NCI-H510A treated with DMSO at 0.1 percent for 48 hours (cell line): ENCODE measurements at places on chromosomes 3 and 15.

DNA sequence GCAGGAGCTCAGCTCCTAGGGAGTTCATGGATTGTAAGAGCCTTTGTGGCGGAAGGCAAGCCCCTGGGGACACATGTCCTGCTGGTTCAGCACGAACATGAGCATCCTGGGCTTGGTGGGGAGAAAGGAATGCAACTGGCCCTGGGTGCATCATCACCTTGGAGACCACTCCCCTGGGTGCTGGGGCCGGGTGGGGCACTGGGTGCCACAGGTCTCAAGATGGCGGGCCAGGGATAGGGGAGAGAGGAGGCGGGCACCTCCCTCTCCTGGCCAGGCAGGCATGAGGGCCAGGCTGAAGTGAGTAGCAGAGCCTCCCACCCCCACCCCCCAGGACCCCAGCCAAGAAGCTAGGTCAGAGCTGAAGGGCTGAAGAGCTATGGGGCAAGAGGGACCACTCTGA is 768 bp downstream of the PCBP4 start:
- DNase-seq: no peak

DNA sequence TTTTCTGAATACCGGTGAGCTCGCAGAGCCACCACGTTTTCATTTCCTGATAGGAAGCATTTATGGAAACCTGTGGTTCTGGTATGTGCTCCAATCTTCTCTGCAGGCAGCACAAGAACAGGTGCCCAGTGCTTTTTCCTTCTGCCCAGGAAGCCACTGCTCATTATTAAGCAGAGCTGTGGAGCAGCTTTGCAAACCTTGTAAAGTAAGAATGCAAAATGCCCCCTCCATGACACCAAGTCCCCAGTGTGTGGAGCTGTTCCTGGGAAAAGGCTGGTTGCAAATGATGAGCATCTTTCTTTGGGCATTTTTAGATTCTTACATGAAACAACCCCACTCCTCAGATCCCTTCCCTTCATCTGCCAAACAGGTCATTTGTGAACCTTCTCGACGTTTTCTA is 65.7 kb upstream of the MRPL3 start:
- no peak for DNase-seq

- no peak for DNase-seq
Measured at GRCh38 chr15:77572186-77572585, 60.5 kb downstream of the LINGO1 start.

DNA sequence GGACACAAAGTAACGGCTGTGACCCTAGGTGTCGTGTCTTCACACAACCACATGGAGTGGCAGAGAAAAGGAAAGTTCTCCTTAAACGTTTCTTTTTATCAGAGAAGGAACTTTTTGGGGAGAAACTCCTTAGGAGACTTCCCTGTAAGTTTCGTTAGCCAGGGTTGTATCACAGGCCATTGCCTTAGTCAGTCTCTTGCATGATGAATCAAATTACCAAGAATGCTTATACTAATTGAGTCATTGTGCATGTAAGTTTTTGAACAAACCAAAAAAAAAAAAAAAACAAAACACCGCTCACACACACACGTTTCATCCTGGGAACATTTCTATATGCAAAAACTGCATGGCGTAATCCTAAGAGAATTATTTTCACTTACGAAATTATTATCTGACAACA is 150.4 kb upstream of the SATB1 start:
- no peak for DNase-seq

DNA sequence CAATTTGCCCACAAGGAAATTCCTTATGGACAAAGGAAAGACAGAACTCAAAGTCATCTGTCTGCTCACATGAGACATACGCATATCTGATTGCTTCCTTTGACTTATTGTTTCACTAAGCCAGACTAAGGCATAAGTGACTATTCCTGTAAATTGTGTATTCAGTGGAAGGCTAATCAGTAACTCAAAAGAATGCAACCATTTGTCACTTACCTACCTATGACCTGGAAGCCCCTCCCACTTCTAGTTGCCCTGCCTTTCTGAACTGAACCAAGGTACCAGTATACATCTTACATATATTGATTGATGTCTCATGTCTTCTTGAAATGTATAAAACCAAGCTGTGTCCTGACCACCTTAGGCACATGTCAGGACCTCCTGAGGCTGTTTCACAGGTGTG is 53.5 kb upstream of the PROK2 start:
- DNase-seq: no peak

DNA sequence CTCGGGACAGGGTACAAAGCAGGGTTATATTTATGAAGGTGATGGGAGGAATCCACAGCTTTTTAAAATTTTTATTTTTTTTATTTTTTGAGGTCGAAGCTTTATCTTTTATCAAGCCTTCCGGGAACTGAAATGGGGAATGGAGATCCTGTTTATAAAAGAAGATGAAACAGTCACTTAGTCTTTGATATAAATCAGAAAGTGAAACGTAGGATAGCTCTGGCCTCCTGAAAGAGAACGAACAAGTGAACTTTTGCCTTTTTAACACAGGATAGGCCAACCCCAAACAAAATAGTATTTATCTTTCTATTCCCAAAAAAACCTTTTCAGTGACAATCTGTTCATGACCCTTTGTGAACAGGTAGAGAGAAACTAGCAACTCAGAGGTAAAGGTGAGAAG is 634.0 kb upstream of the LMCD1 start:
- no peak for DNase-seq

DNA sequence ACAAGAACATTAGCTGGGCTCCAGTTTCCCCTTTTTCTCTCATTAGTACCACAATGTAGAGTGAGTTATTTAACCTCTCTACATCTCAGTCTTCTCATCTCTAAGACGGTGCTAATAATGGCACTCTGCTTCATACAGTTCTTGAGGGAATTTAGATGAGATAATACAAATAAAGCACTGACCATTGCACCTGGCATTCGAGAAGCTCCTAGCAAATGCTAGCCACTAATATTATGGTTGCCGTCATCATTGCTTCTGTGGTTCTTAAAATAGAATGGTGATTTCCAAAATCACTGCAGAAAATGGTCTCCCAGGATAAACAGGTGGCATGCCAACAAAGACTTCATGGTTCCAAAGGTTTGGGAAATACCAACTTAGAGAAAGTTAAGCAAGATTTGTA is 213.0 kb downstream of the RORA start:
- DNase-seq: no peak

GRCh38 chr3:172550347-172550943 is 27.2 kb upstream of the TNFSF10 start:
- DNase-seq: no peak

- DNase-seq: no peak
Measured at GRCh38 chr3:64456674-64457073, 231.1 kb downstream of the ADAMTS9 start.

GRCh38 chr3:114179575-114179974 is 723 bp upstream of the DRD3 start:
- peak; percentile 23 for DNase-seq

- no peak for DNase-seq
Measured at GRCh38 chr3:72153477-72154314, 368.7 kb upstream of the PROK2 start.

DNA sequence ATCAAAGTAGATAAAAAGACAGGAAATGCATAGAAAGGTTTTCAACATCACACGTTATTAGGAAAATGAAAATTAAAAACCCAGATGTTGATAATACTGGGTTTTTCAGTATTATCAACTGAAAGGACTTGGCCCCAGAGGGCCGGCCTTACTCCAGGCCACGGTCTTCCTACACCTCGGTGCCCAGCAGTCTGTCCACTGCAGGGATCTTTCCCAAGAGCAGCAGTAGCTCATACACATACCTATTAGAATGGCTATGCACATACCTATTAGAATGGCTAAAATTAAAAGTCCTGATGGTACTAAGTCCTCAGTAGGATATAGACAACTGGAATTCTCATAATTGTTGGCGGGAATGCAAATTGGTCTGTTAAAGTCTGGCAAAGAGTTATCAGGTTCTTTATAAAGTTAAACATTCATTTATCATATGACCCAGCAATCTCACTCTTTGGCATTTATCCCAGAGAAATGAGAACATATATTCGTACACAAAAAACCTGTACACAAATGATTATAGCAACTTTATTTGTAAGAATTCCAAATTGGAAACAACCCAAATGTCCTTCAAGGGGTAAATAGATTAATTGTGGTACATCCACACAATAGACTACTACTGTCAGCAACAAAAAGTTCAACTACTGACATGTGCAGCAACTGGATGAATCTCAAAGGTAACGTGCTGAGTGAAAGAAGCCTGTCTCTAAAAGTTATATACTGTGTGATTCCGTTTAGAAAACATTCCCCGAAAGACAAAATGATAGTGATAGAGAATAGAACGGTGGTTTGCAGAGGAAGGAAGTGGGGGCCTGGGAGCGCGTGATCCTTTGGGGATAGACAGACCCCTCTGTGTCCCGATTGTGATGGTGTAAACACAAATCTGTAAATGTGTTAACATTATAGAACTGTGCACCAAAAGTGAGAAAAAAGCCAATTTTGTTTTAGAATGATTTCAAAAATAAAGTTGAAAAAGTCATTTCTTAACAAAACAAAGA is 62.3 kb downstream of the MCTP2 start:
- no peak for DNase-seq

GRCh38 chr3:65607101-65607500 is 431.6 kb downstream of the MAGI1 start:
- no peak for DNase-seq

DNA sequence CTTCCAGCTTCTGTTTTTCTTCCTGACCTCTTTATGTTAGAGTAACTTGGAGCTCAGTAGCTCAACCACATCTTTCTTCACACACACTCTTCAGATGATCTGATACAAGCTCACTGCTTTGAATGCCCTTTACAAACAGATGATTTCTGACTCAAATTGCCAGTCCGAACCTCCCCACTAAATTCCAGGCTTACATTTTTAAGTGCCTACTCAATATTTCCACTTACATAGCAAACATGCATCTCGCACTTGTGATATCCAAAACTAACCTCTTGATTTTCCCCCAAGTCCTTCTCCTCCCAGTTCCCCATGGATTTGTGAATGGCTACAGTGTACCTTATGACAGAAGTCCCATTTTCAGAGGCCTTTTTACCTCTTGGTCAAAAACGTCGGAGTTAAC is 139.1 kb downstream of the GBE1 start:
- DNase-seq: no peak

DNA sequence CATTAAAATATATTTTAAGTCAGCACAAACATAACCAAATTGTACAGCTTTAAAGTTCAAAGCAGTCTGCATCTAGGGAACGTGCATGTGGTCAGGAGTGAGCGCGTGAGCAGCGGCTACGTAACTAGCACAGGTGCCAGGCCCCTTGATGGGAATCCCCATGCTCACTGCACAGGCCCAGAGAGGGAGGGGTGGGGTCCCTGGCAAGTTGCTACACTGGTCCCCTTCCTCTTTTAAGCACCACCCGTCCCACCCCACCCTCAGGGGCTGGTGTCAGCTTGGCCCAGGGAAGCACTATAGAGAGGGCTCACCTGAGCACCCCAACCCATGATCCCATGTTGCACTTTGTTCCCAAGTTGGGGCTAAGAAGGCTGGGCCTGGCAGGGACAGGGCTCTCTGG is 835 bp upstream of the GMPPB start:
- DNase-seq: no peak

DNA sequence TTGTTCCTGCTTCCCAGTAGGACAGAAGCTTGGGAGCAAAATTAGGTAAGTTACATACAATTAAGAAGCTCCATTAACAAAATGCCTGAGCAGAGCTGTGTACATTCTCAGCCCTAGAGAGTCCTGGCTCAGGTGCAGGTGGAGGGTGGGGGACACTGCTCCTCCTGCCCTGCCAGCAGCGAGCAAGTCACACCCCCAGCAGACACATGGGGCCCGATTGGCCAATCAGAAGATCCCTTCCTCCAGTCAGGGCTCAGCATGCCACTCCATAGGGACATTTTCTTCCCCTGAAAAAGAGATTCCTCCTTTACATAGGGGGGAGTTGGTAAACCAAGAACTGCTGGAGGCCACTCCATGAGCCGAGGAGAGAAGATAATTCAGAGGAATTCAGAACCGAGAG is 62.1 kb downstream of the PLXNA1 start:
- DNase-seq: peak; percentile 15

- DNase-seq: no peak
Measured at GRCh38 chr3:29525254-29525881, 244.5 kb downstream of the RBMS3 start.

DNA sequence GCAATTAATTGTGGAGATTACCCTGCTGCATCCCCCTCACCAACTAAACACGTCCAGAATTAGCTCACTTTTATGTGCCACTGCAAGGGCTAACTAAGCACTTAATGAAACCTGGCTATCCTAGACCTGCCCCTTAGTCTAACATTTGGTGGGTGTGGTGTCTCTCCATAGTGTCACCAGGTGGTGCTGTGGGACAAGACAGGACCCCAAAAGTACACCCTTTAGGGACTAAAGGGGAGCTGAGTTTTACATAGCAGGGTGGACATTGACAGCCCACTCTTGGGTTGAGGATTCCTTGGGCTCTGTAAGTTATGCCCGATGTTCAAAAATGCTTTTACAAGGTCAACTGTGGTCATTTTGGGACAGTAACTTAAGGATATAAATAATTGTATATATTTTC is 5.7 kb downstream of the DUT start:
- DNase-seq: no peak

GRCh38 chr3:194064380-194065332 is 71.3 kb upstream of the HES1 start:
- DNase-seq: no peak

GRCh38 chr3:177977381-177978158 is 558.7 kb upstream of the KCNMB2 start:
- DNase-seq: no peak

- no peak for DNase-seq
Measured at GRCh38 chr3:76310089-76310488, 524.7 kb upstream of the ZNF717 start.

DNA sequence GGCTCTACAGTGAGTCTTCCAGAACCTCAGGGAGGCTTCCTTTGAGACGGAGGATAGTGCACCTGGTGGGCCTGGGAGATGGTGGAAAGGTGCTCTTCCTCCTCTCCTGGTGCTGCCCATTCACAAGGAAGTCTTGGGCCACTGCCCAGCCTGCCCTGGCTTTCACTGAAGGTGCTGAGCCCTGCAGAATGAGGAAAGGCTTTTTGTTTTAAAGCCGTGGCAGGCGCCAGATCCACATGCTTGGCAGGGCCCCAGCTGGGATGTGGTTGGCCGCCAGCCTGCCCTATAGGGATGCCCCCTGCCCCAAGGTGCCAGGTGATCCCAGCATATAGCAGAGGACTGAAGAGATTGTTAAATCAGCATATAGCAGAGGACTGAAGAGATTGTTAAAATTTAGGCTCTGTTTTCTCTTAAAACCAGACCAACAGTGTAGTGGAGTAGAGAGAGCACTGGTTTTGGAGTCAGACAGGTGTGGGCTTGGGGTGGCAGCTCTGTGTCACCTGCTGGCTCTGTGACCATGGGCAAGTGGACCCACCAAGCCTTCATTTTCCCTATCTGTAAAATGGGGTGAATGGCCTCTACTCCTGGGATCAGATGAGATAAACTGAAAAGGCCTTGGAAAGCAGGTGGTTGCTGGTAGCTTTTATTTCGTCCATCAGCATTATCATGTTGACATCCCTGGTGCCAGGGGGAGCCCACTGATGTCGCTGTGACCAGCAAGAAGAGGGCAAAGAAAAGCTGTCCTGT is 53.3 kb downstream of the SLC6A6 start:
- DNase-seq: no peak

- no peak for DNase-seq
Measured at GRCh38 chr15:50164458-50164857, 17.5 kb upstream of the SLC27A2 start.

GRCh38 chr3:114745322-114746240 is 401.5 kb downstream of the ZBTB20 start:
- DNase-seq: no peak
